HT-29 (cell line): ENCODE measurements at places on chromosomes 7 and 10. TPM values are rescaled to one million over a fixed set of nuclear protein-coding genes. Genes with fewer than 3 reads are reported as not detected.

DNA sequence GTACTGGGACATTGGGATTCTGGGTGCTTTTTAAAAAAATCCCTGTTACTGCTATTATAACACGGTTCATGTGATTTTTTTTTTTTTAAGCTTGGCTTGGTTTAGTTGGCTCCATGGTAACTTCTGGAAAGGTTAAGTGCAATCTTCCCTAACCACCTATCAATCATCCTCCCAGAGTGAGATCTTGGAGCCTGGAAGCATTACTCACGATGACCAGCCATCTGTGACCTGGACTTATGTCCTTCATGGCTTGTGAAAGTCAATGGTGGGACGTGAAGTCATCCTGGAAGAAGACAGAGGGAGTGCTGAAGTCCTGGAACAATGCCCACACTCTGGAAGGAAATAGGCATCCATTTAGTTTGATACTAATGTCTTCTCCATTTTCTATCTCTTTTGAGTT, 135.5 kb upstream of the FRMD4A start:
- no peak for DNase-seq

DNA sequence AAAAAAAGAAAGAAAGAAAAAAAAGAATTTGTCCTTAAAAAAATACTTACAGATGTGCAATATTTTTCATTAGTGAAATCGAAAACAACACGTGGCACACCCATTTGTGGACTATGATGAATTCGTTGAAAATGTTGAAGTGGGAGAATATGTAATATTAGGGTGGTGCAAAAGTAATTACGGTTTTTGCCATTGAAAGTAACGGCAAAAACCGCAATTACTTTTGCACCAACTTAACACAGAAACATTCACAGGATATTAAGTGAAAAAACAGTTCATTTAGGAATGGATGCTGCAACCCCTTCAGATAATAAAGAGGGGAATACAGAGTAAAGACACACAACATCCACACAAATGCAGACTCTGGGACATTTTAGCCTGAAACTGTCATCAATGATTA, 96.0 kb downstream of the CALN1 start:
- DNase-seq: no peak

GRCh38 chr7:39210362-39210761, 232.7 kb downstream of the POU6F2 start:
- no peak for DNase-seq

DNA sequence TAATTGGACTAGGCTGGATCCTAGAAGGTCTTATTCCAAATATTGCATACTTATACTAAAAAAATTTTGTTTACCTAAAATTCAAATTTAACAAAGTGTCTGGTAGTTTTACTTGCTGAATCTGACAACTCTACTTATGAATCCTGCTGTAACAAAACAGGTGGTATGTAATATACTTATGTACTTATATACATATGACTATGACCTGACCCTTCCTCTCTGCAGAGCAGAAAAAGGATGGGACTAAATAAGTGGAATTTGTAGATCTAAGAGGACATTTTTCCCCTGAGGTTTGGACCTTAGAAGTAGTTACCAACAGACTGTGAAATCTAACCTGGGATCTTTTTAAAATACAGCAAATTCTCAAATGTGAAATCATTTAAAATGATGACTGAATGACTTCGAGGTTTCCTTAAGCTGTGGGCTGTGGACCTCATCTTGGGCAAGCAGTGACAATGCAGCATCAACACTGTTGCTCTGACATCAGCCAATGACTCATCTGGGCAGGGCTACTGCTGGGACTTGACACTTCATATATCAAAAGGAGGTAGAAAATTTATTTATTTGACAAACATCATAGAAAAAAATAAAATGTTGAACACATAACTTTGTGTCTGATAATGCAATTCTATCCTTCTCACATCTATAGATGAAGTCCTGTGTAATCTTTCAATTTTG, 73.6 kb downstream of the RELN start:
- DNase-seq: no peak

- no peak for DNase-seq
Observed at GRCh38 chr7:17690030-17690429, 250.3 kb downstream of the SNX13 start.

The TAS2R41 gene
- total RNA-seq: not detected in 2 replicates

The CFTR gene
- total RNA-seq: 34.2 and 39.9 TPM in 2 replicates

The NPFFR1 gene
- 2.9 and 4.4 TPM in 2 replicates for total RNA-seq

The ACTL6B gene
- total RNA-seq: 0.13 TPM in 1 of 2 replicates, not detected in the other
